CD4-positive, alpha-beta T cell treated with Interleukin-10 for 1 hour (primary cell): ENCODE measurements at places on chromosomes 2 and 18.
A peak's percentile ranks its signal among the peaks of the same experiment; 100 is the strongest.

GRCh38 chr2:111957872-111958354 is 59.5 kb downstream of the MERTK start:
- no peak for DNase-seq

DNA sequence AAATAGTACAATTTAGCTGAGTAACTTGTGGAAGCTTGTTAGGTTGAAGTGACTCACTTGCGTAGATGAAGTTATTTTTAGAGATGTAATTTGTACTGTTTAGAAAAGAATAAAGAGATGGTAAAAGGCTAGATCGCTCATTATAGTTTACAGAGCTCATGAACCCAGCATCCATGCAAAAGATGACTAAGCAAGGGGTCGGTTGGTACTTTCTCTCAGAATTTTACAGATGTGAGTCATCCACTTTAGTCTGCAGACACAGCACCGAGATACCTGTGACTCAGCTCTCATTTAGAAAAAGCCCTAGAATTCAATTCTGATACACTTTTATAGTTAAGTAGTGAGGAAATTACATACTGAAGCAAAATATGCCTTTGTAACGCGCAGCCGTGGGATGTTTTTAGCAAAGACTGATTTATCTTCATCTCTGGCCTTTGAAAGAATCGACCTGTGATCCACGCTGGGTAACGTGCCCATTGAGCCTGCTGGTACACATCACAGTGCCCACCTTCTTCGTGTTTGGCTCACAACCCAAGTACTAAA is 116.5 kb upstream of the FOSL2 start:
- no peak for DNase-seq

DNA sequence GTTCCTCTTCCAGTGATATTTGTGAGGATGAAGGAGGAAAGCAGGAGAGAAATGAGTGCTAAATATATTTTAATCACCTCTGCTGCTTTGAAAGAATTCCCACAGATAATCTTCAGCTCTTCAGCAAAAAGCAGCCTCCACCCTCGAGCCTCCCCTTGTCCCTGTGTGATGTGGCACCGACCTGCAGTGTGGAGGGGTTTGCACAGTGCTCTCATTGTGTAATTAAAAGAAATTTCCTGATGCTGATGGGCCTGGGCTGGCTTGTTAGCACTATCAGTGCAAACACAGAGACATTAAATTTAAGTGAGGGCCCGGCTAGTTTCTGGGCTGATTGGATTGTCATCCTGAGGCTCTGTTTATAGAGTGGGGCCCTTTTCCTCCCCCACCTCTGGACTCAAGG is 53.4 kb downstream of the KIF5C start:
- DNase-seq, result no peak

DNA sequence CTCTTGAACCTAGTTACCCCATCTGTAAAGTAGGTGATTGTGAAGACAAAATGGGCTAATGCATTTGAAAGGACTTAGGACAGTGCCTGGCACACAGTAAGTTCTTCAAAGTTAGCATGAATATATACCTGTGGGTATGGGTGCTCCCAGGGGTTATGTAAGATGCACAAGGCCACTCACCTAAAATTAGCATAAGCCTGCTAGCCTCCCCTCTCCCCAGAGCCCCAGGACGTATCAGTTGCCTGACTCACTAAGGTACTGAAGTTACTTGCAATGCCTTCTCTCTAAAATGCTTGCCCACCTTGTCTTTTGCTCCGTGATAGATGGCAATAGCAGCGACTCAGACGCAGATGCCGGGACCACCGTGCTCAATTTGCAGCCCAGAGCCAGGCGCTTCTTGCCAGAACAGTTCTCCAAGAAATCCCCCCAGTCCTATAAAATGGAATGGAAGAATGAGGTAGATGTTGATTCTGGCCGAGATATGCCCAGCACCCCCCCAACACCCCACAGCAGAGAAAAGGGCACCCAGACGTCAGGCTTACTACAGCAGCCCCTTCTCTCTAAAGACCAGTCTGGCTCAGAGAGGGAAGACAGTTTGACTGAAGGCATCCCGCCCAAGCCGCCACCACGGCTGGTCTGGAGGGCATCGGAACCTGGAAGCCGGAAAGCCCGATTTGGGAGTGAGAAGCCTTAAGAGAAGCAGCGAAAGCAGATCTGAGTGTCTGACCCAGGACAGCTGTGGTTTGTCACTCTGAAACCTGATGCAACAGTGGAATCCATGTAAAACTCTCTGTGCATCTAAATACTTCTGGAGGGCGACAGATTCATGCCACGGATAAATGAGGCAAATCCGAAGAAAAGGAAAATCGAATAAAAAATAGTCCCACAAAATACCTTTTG is 53.8 kb upstream of the TMEM182 start:
- no peak for DNase-seq

DNA sequence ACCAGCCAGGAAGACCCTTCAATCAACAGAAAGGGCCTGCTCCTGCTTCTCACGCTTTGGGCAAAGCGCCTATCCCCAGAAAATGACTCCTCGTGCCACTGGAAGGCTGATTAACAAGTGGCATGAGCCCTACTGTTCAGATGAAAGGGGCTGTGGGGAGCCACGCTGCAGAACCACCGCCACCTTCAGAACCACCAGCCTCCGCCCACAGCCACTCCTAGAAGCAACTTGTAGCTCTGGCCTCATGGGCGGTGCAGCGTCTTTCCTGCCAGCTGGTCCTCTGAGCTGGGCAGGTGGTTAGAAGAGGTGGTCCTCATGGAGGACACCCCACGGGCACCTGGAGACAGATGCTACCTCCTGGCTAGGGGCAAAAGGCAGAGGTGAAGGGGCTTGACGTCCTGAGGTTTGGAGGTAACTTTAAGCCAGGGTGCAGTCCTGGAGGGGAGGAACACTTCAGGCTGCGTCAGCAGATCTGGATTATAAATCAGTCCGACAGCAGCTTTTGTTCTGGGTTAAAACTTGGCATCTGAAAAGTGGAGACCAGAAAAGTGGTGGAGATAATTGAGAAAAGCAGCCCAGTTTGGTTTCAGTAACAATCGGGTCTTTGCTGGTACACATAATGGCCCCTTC is 861 bp upstream of the SEMA4C start:
- DNase-seq, result peak; percentile 72
